ENCODE measurements at places on chromosomes 12 and 14.

DNA sequence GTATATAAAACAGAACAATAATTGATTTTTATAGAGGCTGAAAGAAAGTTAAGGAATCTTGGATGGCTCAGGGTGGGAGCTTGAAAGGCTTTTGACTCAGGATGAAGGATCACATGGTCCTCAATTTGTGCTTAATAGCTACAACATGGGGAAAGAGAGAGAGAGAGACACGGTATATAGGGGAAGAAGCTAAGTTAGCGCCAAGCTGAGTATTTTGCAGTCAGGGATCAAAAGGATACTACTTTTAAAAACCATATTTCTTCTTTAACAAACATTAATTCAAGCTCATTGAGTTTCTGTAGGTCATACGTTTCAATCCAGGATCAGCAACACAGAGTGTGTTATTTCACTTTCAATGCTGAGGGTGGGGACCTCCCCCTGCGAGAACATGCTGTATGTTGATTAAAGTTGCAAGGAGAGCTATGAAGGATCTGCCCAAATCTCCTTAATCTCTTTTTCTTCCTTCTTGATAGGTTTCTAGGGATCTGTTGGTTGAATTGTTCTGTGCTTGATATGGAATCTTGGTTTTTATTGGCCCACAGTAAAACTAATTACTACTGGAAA is 133.1 kb upstream of the NUDT4 start:
- peak; percentile 33 for DNase-seq

DNA sequence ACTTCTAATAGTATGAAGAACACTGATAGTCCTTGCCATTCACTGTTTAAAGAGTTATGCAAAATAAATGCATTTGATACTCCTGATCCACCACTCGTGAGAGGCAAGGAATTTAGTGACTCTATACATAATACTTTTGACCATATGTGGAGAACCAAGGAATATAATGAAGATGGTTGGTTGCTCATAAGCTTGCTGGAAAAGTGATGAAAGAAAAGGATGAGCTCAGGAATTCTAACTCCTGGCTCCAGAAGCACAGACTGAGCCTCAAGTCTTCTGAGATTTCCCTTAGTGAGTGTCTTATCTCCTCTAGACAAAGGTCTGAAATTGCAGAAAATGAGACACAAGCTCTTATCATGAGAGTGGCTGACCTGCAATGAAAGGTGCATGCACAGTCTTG is 57.1 kb upstream of the KRAS start:
- no peak for DNase-seq

DNA sequence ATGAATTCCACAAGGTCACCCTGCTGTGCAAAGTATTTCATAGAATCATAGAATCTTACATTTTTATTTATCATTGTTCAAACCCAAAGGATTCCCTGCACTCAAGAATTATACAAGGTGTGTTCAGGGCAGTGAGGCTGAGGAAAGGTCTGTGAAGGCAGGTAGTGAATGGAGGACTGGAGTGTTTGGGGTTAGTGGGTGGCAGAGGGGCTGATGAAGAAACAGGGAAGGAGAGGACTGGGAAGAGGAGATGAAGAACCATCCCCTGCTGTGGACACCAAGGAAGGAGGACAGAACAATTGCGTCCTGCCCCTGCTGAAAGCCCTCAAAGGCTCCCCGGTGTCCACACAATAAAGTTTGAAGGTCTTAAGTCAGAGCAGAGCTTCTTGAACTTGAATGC is 10.8 kb upstream of the BCDIN3D start:
- DNase-seq: no peak

DNA sequence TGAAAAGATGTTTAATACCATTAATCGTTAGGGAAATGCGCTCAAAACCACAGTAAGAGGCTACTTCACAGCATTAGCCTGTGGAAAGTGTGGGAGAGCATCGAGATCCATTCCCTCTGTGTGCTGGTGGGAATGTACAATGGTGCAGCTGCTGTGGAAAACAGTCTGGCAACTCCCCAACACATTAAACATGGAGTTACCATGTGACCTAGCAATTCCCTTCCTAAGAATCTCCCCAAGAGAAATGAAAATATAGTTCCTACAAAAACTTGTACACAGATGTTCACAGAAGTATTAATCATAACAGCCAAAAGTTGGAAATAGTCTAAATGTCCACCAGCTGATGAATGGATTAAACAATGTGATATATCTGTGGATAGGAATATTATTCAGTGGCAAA is 23.8 kb downstream of the MLXIP start:
- DNase-seq: no peak

DNA sequence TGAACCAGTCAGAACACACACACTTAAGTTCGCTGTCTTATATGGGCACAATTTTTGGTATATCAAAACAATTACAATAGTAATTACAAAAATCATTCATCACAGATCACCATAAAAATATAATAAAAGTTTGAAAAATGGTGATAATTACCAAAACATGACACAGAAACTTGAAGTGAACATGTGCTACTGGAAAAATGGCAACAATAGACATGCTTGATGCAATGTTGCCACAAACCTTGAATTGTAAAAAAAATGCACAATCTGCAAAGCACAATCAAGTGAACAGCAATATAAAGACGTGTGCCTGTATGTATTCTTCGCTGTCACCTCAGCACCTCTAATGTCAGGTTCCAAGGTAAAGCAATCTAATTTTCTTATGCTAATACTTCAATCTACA is 117.6 kb downstream of the PRKD1 start:
- DNase-seq: no peak

DNA sequence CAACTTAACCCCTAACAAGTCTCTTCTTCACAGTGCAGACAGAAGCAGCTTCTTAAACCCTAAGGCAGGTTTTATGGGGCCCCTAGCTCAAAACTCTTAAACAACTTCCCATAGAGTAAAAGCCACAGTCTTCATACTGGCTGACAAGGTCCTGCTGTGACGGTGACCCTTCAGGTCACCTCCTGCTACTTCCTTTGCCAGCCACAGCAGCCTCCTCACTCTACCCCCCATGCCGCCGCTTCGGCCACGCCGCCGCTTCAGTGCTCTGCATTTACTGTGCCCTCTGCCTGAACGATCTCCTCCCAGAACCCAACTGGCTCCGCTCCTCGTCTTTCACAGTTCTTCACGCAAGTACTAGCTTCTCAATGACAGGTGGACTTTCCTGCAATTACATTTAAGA is 45.5 kb downstream of the ACADS start:
- DNase-seq: no peak

GRCh38 chr14:57976701-57977100 is 110.8 kb upstream of the SLC35F4 start:
- DNase-seq: no peak

- no peak for DNase-seq
These were observed 4.4 kb upstream of the CRACR2A start for GRCh38 chr12:3757261-3757660.
